Activated T-helper 17 cell treated with anti-CD3 and anti-CD28 coated beads, Interleukin-2, amount 50 U/mL, for 72 hours (primary cell): ENCODE measurements at places on chromosomes 6 and 20.
A peak's percentile ranks its signal among the peaks of the same experiment; 100 is the strongest.

DNA sequence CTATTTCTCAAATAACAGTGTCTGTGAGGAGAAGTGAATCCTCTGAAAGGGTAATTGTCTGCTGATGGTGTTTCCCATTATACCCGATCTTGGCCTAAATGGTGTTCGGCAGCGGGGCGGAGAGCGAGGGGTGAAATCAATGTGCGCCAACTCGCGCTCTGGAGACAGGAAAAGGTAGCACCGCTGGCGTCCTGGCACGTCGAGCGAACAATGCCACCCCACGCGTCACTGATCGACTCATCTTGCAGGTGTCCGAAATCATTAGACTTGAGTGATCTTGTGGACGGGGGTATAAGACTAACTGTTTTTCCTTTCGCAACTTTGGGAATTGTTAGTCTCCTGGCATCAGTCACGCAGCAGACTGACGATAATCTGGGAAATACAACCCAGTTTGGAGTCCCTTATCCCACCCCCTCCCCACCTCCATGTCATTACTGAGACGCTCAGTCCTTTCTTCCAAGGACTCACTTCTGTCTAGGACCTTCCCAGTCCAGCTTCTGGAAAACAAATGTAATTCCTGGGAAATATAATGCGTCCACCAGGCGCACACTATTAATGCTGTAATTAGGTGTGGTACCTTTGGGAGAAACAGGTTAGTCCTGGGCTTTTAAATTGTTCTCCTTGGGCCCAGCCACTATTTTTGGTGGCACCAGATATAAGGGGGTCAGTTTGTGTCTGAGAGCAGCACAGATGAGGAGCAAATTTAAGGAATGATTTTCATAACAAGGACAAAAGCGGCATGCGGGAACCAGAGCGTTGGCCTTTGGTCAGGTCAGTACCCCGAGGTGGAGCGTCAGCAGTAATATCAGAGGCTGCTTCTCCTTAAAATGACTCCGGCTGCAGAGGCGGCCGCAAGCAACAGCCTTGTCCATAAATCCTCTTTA lies 2.3 kb downstream of the LINC00237 start:
- ATAC-seq, result no peak

DNA sequence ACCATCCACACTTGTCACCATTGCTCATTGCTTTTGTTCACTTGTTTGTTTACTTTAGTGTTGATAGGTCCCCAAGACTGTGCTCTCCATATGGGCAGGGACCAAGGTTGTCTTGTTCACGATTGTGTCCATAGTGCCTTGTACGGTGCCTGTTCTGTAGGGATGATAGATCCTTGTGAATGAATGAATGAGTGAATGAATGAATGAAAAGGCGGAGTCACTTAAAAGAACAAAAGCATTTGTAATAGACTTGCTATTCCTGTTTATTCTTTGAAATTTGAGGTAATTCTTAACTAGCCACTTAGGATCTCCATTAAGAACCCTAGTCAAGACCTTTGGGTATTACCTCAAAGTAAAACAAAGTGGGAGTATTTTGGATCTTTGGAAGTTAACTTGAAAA lies 47.0 kb downstream of the UTRN start:
- ATAC-seq, result no peak

- ATAC-seq, result no peak
Measured at GRCh38 chr6:39061182-39061581, 12.6 kb downstream of the GLP1R start.

- ATAC-seq, result no peak
Measured at GRCh38 chr20:57907131-57908000, 197.6 kb upstream of the PMEPA1 start.

DNA sequence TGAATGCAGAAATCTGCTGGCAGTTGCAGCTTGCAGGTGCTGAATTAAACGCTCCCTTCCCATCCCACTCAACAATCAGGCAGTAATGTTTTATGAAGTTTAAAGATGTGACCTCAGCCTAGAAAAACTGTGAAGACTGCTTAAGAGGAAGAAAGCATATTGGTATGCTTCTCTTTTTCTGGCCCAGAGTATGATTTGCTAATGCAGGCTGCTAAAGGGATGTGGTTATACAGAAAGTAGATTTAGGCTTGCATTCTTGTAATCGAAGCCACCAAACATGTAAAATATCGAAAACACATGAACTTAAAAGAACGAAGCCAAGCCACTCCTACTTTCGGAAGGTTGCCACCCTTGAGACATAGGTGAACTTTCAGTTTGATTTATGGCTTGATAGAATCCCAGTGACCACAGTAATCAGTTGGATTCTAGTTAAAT lies 40.7 kb downstream of the MAP3K5 start:
- ATAC-seq, result peak; percentile 70

DNA sequence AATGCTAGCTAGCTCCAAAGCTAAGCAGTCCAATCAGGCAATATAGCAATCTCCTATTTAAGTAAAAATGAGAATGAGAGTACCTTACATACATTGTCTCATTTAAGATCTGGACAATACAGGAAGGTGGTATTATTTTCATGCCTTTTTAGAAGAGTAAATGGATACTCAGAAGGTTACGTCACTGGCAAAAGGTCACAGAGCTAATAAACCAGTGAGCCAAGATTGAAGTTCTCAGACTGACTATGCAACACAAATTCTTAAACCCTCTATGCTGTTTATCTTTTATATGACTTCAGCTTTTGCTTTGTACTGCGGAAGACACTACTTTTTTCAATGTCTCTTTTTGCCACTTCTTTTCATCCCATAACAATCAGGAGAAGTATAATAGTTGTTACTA lies 135.2 kb upstream of the PRL start:
- no peak for ATAC-seq

DNA sequence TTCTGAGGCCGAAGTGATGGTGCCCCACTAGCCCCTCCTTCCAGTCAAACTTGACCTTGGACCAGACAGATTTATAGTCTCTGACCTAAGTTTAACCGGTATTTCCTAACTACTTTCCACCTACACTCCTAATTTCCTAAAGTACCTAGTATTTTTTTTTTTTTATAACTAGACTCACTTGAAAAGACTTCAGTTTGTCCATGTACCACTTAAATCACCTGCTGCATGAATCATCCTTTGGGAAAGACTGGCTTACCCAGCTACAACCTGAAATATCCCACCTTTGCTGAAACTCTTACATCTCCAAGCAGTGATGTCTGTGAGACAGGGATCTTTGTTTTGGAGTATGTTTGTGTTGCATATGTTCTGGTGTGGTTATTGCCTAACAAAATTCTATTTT lies 71.1 kb downstream of the ZDHHC14 start:
- ATAC-seq, result no peak

DNA sequence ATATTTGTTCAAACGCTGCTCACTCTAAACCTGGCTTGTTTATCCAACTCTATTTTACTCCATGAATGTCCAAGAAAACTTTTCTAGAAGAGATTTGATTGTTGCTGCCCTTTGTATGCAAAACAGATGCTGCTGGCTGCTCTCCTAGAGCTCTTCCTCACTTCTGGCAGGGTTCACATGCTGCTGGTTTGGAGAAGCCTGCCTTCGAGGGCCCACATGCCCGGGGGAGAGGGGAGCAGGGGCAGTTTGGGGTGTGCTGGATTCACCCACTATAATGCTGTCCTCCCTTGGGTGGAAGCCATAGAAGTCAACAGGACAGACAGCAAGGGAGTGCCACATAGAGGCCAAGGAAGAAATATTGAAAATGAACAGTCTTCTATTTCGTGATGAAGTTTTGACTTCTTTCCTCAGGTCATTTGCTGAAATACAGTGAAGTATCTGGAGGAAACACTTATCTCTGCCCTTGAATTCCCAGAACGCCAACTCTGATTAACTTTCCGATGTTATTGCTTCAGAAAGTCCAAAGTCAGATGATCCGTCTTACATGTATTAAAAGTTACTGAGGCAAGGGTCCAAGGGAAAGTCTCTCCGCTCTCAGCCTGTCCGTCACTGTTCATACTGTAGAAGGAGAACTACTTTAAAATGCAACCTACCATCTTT lies 32.4 kb downstream of the LY86 start:
- ATAC-seq, result no peak

GRCh38 chr20:32920530-32921298 lies 62.0 kb downstream of the EFCAB8 start:
- no peak for ATAC-seq

DNA sequence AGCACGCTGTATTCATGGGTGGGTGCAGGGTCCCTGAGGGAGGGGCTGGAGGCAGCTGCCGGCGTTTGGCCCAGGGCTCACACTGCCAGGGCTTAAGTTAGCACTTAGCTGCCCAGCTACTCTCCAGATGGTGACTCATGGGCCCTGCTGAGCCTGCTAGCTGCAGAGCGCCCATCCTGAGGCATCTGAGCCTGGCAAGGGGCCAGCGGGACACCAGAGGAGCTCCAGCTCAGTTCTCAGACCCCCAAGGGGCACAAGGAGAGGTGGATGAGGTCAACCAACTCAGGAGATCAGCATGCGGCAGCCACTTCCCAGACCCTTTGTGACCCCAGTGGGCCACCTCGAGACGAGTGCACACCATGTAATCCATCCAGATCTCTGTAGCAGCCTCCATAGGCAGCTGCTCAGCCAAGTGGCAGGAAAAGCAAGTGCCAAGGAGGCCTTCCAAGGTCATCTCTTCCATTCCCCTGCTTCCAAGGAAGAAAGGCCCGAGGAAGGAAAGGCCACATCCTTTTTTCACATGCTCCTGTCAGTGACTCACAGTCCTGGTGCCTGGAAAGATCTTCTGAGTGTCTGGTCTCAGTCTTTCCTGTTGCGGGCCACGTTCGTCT lies 35.3 kb downstream of the FOXP4 start:
- ATAC-seq, result no peak

GRCh38 chr6:10409731-10410206 lies 5.1 kb downstream of the TFAP2A start:
- ATAC-seq, result no peak

DNA sequence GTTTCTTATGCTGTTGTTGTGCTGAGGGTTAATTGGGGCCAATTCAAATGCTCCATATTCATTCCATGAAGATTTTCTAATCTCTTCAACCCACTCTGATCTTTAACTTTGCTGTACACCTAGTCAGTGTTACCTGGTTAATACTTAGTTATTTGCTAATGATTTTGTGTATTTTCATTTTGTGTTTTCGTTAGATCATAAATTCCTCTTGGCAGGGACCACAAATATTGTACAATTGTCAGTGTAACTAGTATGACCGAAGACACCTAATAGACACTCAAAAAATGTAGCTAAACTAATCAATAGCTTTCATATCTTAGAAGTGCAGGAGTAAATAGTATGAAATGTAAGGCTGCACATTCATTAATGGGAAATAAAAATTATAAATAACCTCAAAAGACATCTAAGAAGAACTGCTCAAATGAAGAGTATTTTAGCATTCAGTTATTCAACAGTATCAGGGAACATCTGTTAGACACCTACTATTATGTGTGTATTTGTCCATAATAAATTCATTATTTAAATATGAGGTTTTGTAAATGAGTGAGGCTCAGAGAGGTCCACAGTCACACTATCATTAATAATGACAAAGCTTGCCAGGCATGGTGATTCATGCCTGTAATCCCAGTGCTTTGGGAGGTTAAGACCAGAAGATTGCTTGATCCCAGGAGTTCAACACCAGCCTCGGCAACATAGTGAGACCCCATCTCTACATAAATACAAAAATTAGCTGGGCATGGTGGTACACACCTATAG lies 13.4 kb upstream of the HSF2 start:
- no peak for ATAC-seq

GRCh38 chr6:5217356-5217755 lies 43.4 kb downstream of the LYRM4 start:
- ATAC-seq, result no peak

GRCh38 chr20:46590443-46590842 lies 40.0 kb upstream of the OCSTAMP start:
- no peak for ATAC-seq

- no peak for ATAC-seq
Measured at GRCh38 chr6:117521791-117522502, 39.5 kb downstream of the DCBLD1 start.

DNA sequence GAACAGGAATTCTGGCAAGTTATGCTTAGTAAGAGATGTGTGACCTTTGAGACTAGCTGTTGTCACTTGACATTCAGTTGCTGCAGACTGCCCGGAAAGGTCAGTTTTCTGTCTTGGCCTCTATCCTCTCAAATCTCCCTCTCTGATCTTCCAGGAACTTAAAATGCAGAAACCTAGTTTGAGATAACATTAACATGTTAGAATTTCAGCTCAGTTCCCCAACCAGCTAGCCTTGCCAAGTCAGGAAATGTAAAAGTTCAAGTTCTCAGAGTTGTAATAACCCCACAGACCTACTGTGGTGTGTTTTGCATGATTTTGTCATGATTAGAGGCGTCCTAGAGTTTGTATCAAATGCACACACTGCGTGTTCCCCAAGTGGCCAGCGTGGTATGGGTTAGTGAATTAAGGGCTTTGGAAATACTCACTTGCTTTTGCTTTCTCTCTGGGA lies 46.6 kb downstream of the DUSP22 start:
- ATAC-seq, result peak; percentile 35

DNA sequence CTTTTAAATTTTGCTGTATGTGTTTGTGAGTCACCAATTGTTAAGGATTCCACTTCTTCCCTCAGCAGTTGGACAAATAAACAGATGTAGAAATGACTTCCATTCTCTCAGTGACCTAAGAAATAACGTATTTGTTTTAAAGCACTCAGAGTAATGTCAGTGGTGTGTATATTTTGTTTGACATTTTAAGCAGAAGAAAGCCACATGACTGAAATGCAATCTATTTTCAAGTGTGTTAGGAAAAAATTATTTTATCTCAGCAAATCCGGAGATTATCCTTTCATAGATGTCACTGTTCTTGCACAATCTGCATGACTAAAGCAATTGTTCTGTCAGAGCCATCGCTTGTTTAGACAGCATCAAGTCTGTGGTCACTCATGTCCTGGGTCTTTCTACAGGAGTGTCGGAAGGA lies 77.1 kb downstream of the JAG1 start:
- ATAC-seq, result no peak

- ATAC-seq, result no peak
Measured at GRCh38 chr6:113466526-113466925, 390.6 kb upstream of the MARCKS start.

DNA sequence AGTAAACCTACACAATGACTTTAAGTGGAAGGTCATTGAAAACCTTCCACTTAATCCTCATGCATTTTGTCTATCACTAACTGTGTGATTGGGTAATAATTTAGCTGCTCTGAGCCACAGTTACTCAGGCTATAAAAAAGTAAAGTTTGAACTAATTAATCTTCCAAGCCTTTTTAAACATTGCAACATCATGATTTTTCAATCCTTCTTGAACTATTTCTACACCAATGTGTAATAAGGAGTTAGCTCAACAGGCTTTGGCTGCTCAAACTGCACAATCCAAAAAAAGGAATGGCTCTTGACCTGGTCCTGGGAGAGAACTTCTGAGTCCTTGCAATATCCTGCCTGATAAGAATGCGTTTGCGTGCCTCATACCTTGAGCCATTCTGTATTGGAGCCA lies 34.8 kb upstream of the FILIP1 start:
- no peak for ATAC-seq

GRCh38 chr6:158868890-158869825 lies 50.0 kb upstream of the EZR start:
- ATAC-seq, result peak; percentile 49

DNA sequence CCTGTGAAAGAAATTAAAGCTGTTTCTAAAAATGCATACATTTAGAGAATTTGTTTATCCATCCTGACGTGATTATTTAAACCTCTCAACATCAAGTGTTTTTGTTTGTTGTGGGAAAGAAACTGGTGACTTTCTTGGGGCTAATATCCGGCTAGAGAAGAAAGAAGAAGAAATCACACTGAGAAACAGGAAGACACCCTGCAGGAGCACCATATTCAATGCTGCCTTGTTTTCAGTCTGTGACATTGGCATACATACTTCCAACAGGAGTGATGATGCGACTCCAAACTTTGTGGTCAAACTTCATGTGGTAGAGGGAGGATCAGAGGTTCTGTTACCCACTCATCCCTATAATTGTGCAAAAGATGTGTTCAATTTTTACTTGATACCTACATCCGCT lies 997.6 kb upstream of the CITED2 start:
- ATAC-seq, result no peak
